ENCODE measurements at places on chromosomes 4 and X.

DNA sequence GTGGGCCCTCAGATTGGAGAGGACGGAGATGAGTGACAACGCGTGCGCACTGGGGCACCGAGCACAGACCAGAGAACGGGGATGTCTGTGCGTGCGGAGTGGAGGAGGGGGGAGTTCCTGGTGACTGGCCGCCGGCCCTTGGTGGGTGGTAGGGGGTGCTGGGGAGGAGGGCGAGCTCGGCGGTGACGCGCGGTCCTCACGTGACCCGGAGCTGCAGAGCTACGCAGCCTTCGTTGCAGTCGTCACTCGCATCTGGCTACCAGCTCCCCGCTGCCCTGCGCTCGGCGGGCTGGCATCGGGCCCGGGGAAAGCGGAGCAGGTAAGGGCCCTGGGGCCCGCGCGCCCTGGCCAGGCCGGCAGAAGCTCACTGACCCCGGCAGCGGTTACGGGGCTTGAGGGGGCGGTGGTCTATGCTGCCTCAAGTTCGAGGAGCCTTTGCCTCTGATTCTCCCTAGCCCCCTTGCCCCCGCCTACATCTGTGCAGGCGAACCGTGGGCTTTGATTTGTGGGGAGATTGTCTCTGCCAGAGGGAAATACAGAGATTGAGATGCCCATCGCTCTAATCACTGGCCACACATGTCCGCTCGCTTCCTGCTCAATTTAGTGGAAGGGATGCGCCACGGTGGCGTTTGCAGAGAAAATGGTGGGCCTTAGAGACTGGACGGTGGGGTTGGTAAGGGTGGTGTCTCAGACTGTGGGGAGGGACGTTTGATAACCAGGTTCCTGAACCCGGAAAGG lies at the start of gene ARMCX4:
Gene ARMCX4 (plus strand): TSS at position 245 of the 738 bp plus-strand sequence. CDS start 3,134 bp downstream, outside the sequence.
- no peak for DNase-seq

DNA sequence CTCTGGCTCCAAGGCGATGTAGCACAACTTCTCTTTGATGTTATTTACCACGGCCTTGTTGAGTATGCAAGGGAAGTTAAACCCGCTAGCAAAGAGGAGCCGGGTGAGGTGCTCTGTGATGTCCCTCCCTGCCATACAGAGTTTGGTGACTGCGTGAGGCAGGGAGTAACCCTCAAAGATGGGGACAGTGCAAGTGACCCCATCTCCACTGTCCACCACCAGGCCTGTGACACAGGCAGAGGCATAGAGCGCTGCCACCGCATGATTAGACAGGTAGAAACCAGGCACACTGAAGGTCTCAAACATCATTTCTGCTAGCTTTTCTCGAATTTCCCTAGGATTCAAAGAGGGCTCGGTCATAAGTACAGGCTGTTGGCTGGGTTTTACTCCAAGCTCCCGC lies 677 bp downstream of the ACTRT1 start:
- no peak for DNase-seq

GRCh38 chrX:25013632-25014365 lies 2.0 kb downstream of the ARX start:
- no peak for DNase-seq

- DNase-seq: no peak
These were observed 69.1 kb upstream of the PUDP start for GRCh38 chrX:7216981-7217587.

- no peak for DNase-seq
These were observed 305.0 kb downstream of the TENM3 start for GRCh38 chr4:182548156-182548555.

DNA sequence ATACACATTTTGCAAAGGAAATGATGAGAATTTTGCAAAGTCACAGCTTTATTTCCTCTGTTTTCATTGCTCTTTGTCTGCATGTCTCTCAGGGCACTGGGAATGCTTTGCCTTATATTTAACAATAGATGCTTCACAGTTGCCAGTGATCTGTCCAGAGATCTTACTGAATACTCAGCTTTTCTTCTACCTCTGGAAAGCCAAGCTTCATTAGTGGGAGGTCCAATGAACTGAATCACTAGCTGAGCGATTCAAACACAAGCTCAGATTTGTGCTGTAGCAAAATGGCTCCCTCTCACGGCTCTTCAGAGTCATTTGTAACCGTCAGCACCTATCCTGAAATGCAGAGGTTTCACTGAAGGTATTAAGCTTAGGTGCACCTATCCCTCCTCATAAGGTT lies 138.9 kb downstream of the DCLK2 start:
- DNase-seq: no peak

GRCh38 chr4:5971078-5971450 lies 47.2 kb downstream of the C4orf50 start:
- no peak for DNase-seq

DNA sequence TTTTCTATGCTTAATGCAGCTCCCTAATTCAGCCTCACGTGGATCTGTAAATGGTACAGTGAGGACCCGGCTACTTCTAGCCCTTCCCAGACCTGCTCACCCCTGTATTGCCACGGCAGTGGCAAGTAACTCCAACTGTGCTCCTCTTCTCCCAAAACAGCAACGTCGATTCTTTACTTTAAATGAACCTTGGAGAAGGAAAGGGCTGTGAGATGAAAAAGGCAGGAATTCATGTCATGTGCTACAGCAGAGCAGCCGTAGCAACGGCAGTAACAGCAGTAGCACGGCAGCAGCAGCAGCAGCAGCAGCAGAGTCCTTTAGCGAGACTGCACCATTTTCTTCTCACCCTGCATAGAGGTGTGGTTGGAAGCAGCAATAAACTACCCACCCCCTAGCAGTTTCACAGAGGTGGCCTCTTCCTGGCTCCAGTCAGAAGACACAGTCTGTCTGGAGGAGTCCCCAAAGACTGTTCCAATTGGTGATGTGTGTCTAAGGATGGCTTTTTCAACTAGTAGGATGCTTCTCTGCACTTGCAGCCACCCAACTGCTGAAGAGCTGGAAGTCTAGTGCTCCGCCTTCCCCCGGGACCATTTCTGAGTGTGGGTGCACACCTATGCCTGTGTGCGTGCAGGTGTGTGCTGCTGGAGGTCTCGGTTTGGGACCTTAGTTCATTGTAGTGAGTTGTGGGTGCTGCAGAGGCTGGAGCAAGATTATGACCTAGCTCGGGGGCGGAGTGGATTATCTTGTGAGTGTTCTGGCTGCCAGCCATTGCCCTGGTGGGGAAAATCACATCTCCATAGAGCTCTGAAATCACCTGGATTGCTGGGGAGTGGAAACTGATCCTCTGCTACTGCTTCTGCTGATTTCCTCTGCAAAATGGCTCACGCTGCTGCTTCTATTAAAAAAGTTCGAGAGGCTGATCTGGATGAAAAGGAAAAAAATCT lies 67.2 kb downstream of the ANK2 start:
- DNase-seq: no peak

- no peak for DNase-seq
These were observed 81.1 kb downstream of the ATRX start for GRCh38 chrX:77704881-77705280.

DNA sequence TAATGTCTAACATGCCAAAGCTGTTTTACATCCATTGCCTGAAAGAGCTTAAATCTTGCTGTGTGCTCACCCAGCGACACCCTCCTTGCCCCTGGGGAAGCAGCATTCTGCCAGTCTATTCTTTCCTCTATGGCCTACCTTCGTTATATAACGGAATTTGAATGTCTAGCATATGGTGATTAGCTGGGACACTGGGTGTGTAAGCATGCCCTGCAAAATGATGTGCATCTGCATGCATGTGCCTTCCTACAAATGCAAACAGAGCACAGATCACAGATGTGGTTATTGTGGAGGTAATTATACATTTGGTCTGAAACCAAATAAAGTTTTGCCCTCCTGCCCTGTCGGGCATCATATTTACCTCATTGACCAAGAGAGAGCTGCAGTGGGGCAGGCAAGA lies 90.8 kb downstream of the NHS start:
- no peak for DNase-seq

DNA sequence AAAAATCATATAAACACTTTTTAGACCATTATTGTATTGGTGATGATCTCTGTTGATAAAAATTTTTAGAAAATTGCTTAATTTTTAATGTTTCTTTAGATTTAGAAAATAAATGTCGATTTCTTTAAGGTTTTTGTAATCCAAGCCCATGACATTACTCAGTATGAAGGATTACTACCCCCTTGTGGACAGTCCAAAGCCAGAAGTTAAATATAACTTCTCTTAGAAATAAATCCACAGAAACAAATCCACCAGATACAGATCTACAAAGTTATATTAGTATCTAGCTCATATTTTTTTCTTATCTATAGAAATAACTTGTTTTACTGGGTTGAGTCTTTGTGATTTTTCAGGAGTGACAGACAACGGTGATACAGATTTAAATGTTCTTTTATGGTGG lies 18.9 kb downstream of the TIFA start:
- no peak for DNase-seq
